CD4-positive, alpha-beta T cell treated with Interleukin-2 at 100 ng/mL for 4 hours (primary cell): ENCODE measurements at places on chromosomes 7 and 10.

DNA sequence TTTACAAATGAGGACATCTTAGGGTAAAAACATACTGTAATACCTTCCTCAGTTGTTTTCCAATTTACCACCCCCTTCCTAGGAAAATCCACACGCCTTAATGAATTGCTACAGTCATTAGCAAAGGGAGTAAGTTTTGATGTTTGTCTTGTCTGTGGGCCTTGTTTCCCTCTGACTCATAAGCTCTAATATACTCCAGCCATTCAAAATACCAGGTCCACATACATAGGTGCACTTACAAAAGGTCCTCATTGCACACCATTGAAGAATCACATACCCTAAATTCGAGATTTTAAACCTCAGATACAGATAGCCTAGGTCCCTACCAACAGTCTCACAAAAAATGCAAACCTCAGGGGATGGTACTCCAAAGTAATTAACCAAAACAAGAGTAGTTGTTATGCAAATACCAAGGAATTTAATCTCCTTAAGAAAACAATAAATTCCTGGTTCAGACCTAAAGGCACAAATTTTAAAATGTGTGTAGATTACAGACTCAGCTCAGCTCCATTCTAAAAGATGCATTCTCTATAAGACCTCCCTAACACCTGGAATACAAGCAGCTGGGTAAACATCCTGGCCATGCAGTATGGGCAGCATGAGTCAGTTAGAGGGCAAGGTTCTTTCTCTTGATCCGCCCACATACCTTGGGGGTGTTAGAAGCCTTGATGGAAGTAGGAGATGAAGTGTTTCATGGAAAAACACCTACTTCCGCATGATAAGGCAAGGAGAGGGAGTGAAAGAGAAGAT, 3.0 kb upstream of the LIPK start:
- no peak for DNase-seq

DNA sequence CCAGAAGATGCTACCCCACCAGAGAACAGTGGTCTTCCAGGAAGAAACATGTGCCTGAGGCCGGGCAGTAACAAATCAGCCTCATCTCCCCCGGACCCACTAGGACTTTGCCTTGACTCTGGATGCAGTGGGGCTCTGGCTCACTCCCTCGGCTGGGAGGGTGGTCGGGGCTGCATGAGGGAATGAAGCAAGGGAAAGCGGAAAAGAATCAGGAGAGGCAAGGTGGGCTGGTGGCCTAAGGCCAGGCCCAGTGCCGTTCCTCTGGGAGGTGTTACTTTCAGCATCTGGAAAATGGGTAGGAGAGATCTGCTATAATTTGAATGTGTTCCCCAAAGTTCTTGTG, 51.8 kb downstream of the CLEC2L start:
- DNase-seq, result no peak

GRCh38 chr10:123472606-123473005, 193.5 kb upstream of the GPR26 start:
- DNase-seq, result no peak

- no peak for DNase-seq
These were observed 132.8 kb downstream of the TCERG1L start for GRCh38 chr10:131178521-131179331.

DNA sequence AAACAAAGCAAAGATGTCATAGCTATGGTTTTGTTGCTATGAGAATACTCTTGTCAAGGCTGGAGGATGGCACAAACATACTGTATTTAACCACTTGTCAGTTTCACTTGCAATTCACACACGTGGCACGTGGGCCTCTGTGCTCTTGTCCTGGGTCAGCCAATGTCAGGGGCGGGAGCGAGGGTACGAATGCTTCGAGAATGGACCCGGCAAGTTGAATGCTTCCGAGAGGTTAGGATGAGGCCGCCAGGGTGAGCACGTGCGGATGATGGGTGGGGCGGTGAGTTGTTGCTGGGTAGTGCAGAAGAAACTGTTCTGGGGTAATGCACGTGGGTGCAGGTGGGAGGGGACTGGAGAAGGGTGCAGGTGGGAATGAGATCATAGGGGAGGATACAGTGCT, 10.4 kb upstream of the OCM2 start:
- no peak for DNase-seq

DNA sequence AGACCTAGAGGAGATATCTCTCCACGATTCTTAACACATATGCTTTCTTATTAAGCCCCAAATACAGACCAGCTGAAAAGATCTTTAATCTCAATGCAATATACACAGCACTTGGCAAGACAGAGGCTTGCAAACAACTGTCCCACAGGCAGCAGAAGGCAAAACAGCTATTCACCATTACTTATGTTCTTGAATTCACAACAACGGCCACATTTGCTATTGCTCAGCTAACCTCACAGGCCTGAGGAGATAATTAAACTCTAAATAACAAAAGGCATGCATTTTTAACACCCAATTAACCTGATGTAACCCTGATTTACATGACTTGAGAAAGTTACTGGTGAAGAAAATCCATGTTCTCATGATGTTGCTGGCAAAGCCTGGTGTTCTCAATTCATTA, 216.4 kb downstream of the CRPPA start:
- DNase-seq, result no peak

GRCh38 chr7:18754766-18755165, 259.2 kb downstream of the HDAC9 start:
- DNase-seq, result no peak

DNA sequence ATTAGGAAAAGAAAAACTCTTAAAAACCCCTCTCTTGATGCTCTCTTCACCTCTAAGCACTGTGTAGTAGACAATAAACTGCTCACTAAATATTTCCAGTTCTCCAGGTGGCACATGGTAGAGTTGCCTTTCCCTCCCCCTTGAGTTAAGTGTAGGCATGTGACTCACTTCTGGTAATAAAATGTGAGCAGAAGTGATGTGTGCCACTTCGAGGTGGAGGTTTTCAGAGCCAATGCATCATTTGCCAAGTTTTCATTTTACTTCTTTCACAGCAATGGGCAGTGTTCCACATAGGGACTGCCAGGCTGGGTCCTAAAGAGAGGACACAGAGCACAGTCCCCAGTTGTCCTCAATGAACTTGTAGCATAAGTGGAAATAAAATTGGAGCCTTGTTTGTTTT, 131.6 kb upstream of the NPY start:
- DNase-seq, result no peak

DNA sequence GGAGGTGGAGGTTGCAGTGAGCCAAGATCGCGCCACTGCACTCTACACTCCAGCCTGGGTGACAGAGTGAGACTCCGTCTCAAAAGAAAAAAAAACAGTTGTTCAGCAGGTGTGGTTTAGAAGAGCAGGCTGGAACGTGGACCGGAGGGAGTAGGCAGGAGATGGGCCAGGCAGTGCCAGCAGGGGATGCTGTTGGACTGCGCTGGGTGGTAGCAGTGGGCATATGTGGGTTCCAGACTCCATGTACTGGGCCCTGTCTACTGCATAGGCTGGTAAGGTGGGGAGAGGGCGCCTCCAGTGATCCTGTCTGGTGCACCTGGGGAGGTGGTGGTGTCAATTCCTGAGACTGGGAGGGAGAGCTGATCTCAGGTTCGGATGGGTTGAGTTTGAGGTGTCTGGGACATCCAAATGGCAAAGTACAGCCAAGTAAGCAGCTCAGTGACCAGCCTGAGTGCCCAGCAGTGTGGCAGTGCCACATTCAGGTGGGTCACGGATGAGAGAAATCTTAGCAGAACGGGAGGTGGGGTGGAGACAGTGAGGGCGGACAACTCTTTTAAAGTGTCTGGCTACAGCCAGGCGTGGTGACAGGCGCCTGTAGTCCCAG, 25.9 kb downstream of the SFXN4 start:
- peak; percentile 51 for DNase-seq
